ENCODE measurements at places on chromosomes 6 and 20. TPM values are rescaled to one million over a fixed set of nuclear protein-coding genes. Genes with fewer than 3 reads are reported as not detected.

The TTBK1 gene
- total RNA-seq: 0.13 TPM

The PTPRK gene
- total RNA-seq: 27.9 TPM

The SNTA1 gene
- total RNA-seq: 215 TPM

The DEFB124 gene
- not detected for total RNA-seq

The TAAR6 gene
- not detected for total RNA-seq

The PYGB gene
- 170 TPM for total RNA-seq

The BTN1A1 gene
- total RNA-seq: not detected

The TNFRSF21 gene
- 10.9 TPM for total RNA-seq

The HLA-DMA gene
- 16.3 TPM for total RNA-seq

The SEMG1 gene
- total RNA-seq: not detected

The OR2H2 gene
- not detected for total RNA-seq

The PROCR gene
- total RNA-seq: 9.3 TPM

The TRAPPC3L gene
- 0.11 TPM for total RNA-seq

The NT5E gene
- 4.2 TPM for total RNA-seq

The TRDN gene
- total RNA-seq: 370 TPM

The LY6G6C gene
- total RNA-seq: not detected

The BHLHE23 gene
- not detected for total RNA-seq

The SRSF3 gene
- 122 TPM for total RNA-seq

The CASS4 gene
- 0.40 TPM for total RNA-seq

The LTB gene
- not detected for total RNA-seq

The TAP1 gene
- 14.9 TPM for total RNA-seq

The BAG2 gene
- 12.7 TPM for total RNA-seq

The MEI4 gene
- total RNA-seq: 0.73 TPM

The BPIFB2 gene
- total RNA-seq: not detected

The STMND1 gene
- total RNA-seq: not detected

The NKX2-2 gene
- not detected for total RNA-seq
